T-helper 17 cell (primary cell): ENCODE measurements at places on chromosomes 1 and 21. TPM values are rescaled to one million over a fixed set of nuclear protein-coding genes. Genes with fewer than 3 reads are reported as not detected.

GRCh38 chr1:169060919-169061639 lies 45.4 kb upstream of the ATP1B1 start:
- peaks cover 5% of the 10 kb centered on the region for H3K27me3 ChIP-seq
- peaks cover 4% of the 10 kb centered on the region for H3K4me1 ChIP-seq
- H3K36me3 ChIP-seq, result peaks cover 2% of the 10 kb centered on the region

GRCh38 chr1:200919386-200919785 lies 24.7 kb downstream of the INAVA start:
- H3K27ac ChIP-seq, result no peak overlapping the region
- H3K4me1 ChIP-seq, result no peaks in the 10 kb centered on the region
- peaks cover 11% of the 10 kb centered on the region for H3K27me3 ChIP-seq
- H3K36me3 ChIP-seq, result no peaks in the 10 kb centered on the region
- H3K4me3 ChIP-seq, result no peak overlapping the region

DNA sequence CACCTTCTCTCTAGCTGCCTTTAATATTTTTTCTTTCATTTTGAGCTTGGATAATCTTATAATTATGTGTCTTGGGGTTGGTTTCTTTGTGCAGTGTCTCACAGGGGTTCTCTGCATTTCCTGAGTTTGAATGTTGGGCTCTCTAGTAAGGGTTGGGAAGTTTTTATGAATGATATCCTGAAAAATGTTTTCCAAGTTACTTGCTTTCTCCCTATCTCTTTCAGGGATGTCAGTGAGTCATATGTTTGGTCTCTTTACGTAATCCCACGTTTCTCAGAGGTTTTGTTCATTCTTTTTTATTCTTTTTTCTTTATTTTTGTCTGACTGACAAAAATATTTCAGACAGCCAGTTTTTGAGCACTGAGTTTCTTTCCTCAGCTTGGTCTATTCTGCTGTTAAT lies 55.4 kb upstream of the CCDC190 start:
- H3K27me3 ChIP-seq, result peaks cover 24% of the 10 kb centered on the region
- no peaks in the 10 kb centered on the region for H3K36me3 ChIP-seq
- H3K4me1 ChIP-seq, result no peaks in the 10 kb centered on the region
- no peak overlapping the region for H3K27ac ChIP-seq

DNA sequence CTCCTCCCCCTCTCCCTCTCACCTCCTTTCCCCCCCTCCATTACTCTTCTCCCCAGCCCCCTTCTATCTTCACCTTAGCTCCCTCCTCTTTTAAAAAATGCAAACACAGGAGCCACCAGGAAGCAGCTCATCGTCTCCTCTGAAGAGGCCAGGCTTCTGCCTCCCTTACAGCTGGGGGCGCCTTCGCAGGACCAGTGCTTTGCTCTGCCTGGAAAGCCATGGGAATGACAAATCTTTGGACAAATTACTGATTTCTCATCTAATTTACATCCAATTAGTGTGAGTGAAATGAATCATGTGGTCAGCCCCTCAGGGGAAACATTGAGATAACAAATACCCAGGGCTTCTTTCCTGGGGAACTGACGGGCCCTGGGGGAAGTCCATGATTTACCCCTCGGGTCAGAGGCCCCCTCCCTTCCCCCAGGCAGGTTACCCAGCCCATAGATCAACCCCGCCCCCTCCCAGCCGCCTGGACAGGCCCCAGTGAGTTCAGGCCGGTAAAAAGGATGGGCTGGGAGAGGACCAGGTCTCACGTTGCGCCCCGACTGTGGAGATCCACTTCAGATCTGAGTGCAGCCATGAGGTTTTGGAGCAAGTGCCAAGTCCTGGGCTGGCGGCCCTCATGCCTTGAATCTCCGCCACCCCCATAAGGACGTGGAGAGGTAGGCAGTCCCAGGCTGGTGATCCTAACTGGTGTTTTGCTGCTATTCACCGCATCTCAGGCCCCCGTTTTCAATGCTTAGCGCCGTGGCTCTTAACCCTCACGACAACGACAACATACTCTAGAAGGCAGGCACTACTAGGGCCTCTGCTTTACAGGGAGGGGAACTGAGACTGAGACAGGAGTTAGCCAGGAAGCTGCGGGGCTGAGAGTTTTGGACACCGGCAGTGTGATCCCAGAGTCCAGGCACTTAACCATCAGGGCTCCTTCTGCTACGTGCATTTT lies 300.8 kb downstream of the RRAGC start:
- DNase-seq, result no peak
- H3K36me3 ChIP-seq, result no peaks in the 10 kb centered on the region
- H3K4me1 ChIP-seq, result peaks cover 51% of the 10 kb centered on the region
- peak overlapping the region; percentile 84 for H3K4me3 ChIP-seq
- peaks cover 13% of the 10 kb centered on the region for H3K27me3 ChIP-seq

- H3K36me3 ChIP-seq, result peaks cover 2% of the 10 kb centered on the region
- no peak overlapping the region for H3K4me3 ChIP-seq
- no peak overlapping the region for H3K27ac ChIP-seq
- peaks cover 12% of the 10 kb centered on the region for H3K4me1 ChIP-seq
- DNase-seq, result no peak
- no peaks in the 10 kb centered on the region for H3K27me3 ChIP-seq
Measured at GRCh38 chr1:243269461-243269801, 13.6 kb downstream of the SDCCAG8 start.

GRCh38 chr1:207455183-207455754 lies 1.1 kb downstream of the CR2 start:
- peaks cover 29% of the 10 kb centered on the region for H3K27me3 ChIP-seq
- peak overlapping the region; percentile 80 for H3K4me3 ChIP-seq
- no peak overlapping the region for H3K27ac ChIP-seq
- peaks cover 12% of the 10 kb centered on the region for H3K4me1 ChIP-seq
- DNase-seq, result no peak

- H3K27me3 ChIP-seq, result peaks cover 15% of the 10 kb centered on the region
- no peak for DNase-seq
- H3K36me3 ChIP-seq, result no peaks in the 10 kb centered on the region
- H3K4me1 ChIP-seq, result peaks cover 13% of the 10 kb centered on the region
- no peak within 1 kb of the TSS for H3K27ac ChIP-seq
Measured at GRCh38 chr1:150548632-150549495, at the start of gene ADAMTSL4. TSS of gene ADAMTSL4 (plus strand) at chr1:150549408. CDS start at chr1:150552289, 2,881 bp downstream.

GRCh38 chr1:10361515-10361914 lies 37.3 kb upstream of the PGD start:
- no peak overlapping the region for H3K4me3 ChIP-seq
- peak overlapping the region; percentile 57 for H3K27ac ChIP-seq
- peaks cover 6% of the 10 kb centered on the region for H3K36me3 ChIP-seq
- peaks cover 9% of the 10 kb centered on the region for H3K4me1 ChIP-seq
- DNase-seq, result no peak

DNA sequence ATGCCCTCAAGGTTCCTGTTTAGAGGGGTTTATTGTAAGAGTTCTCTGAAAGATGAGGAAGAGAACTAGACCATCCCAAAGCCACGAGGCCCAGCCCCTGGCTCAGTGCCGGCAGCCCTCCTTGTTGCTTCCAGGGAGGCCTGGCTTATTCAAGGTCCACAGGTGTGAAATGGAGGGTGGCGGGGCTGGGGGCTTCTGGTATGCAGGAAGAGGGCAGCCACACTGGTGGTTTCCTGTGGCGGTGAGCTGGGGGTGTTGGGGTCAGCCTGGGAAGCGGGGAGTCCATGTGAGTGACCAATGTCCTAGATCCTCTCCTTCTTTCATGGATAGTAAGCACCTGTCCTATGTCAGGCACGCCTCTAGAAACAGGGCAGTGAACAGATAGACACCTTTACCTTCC lies 138.2 kb downstream of the CAMTA1 start:
- H3K4me1 ChIP-seq, result peaks cover 7% of the 10 kb centered on the region
- DNase-seq, result no peak
- H3K4me3 ChIP-seq, result no peak overlapping the region
- peaks cover 56% of the 10 kb centered on the region for H3K27me3 ChIP-seq
- H3K36me3 ChIP-seq, result peaks cover 2% of the 10 kb centered on the region

DNA sequence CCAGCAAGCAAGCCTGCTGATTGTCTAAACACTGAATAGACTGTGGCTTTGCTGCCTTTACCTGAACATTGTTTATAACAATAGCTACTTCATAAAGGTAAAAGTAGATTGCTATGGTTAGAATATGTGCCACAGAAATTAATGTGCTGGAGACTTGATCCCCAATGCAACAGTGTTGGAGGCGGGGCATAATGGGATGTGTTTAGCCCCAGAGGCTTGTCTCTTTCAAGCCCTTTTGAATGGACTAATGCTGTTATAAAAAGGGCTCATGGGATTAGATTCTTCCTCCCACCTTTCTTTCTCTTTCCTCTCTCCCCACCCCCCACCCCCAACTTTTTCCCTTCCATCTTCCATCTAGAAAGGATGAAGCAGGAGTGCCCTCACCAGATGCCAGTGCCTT lies 80.2 kb upstream of the PPP2R5A start:
- DNase-seq, result no peak
- no peaks in the 10 kb centered on the region for H3K4me1 ChIP-seq
- peaks cover 2% of the 10 kb centered on the region for H3K36me3 ChIP-seq
- H3K27me3 ChIP-seq, result no peaks in the 10 kb centered on the region
- H3K4me3 ChIP-seq, result no peak overlapping the region

- no peak overlapping the region for H3K27ac ChIP-seq
- no peaks in the 10 kb centered on the region for H3K4me1 ChIP-seq
- no peak overlapping the region for H3K4me3 ChIP-seq
- DNase-seq, result no peak
Measured at GRCh38 chr21:26443291-26443690, 129.8 kb downstream of the CYYR1 start.

GRCh38 chr1:214643030-214643429 lies 40.0 kb downstream of the CENPF start:
- H3K27ac ChIP-seq, result no peak overlapping the region
- peaks cover 7% of the 10 kb centered on the region for H3K4me1 ChIP-seq
- no peak for DNase-seq
- no peak overlapping the region for H3K4me3 ChIP-seq

GRCh38 chr1:155729031-155729898 lies 40.4 kb downstream of the DAP3 start:
- DNase-seq, result no peak
- H3K27me3 ChIP-seq, result no peaks in the 10 kb centered on the region
- H3K36me3 ChIP-seq, result peaks cover 3% of the 10 kb centered on the region
- H3K4me3 ChIP-seq, result no peak overlapping the region

- H3K4me1 ChIP-seq, result peaks cover 6% of the 10 kb centered on the region
- H3K4me3 ChIP-seq, result no peak overlapping the region
- H3K27me3 ChIP-seq, result peaks cover 77% of the 10 kb centered on the region
- H3K27ac ChIP-seq, result no peak overlapping the region
- no peak for DNase-seq
- H3K36me3 ChIP-seq, result peaks cover 9% of the 10 kb centered on the region
Measured at GRCh38 chr21:33067043-33067442, 2.9 kb upstream of the OLIG1 start.

DNA sequence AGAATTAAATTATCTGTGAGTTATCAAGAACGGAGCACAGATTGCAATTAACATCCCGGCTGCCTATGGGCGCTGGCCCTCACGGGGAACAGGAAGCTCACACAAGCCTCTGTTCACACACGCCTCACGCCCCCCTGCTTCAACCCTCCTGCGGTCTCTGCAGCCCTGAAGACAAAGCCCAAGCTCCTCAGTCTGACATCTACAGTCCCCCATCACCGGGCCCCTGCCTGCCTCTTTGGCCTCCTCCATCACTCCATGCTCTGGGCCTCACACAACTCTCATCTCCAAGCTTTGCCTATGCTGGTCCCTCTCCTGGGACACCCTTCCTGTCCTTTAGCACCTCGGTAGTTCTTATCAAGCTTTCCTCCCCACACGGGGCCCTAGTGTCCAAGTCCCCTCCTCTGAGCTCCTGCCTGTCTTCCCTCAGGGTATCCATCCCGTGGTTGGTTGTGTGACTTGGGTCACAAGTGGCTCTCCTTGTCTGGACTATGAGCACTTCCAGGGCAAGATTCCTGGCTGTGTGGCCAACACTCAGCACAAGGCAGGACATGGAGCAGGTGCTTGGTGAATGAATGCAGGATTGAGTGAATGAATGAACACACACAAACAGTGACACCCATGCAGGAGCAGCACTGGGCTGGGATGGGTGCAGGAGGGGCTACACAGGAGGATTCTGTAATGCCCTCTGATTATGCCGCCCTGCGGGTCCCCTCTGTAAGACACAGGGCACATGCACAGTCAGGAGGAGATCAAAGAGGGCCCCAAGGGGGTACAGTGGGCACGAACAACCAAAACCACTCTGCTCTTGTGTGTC lies 116.1 kb downstream of the DMRTB1 start:
- H3K4me3 ChIP-seq, result no peak overlapping the region
- DNase-seq, result no peak
- peaks cover 12% of the 10 kb centered on the region for H3K27me3 ChIP-seq
- no peaks in the 10 kb centered on the region for H3K36me3 ChIP-seq
- H3K4me1 ChIP-seq, result peaks cover 11% of the 10 kb centered on the region

Gene MYOG
- total RNA-seq, result not detected

Gene CAPN9
- not detected for total RNA-seq

Gene FCRLB
- total RNA-seq, result 0.16 TPM

Gene THEMIS2
- 33.6 TPM for total RNA-seq

Gene FALEC
- not detected for total RNA-seq

Gene LSM10
- 26.4 TPM for total RNA-seq

Gene FAM131C
- not detected for total RNA-seq

Gene GJB3
- not detected for total RNA-seq

Gene PEAR1
- 17.7 TPM for total RNA-seq
